ENCODE measurements at places on chromosomes 13 and 19. TPM values are rescaled to one million over a fixed set of nuclear protein-coding genes. Genes with fewer than 3 reads are reported as not detected.

GRCh38 chr19:3342246-3342645 is 24.1 kb upstream of the NFIC start:
- DNase-seq: no peak

DNA sequence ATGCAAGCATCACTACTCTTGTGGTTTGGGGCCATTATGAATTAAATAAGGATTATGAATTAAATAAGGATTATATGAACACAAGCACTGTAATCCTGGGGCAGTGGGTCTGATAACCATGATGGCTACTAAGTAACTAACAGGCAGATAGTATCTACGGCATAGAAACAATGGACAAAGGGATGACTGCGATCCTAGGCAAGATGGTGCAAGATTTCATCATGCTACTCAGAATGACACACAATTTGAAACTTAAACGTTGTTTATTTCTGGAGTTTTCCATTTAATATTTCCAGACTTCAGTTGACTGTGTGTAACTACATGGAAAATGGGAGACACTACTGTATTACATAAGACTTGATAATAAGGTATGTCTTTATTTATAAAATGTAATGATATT is 15.1 kb downstream of the KCNRG start:
- no peak for DNase-seq

DNA sequence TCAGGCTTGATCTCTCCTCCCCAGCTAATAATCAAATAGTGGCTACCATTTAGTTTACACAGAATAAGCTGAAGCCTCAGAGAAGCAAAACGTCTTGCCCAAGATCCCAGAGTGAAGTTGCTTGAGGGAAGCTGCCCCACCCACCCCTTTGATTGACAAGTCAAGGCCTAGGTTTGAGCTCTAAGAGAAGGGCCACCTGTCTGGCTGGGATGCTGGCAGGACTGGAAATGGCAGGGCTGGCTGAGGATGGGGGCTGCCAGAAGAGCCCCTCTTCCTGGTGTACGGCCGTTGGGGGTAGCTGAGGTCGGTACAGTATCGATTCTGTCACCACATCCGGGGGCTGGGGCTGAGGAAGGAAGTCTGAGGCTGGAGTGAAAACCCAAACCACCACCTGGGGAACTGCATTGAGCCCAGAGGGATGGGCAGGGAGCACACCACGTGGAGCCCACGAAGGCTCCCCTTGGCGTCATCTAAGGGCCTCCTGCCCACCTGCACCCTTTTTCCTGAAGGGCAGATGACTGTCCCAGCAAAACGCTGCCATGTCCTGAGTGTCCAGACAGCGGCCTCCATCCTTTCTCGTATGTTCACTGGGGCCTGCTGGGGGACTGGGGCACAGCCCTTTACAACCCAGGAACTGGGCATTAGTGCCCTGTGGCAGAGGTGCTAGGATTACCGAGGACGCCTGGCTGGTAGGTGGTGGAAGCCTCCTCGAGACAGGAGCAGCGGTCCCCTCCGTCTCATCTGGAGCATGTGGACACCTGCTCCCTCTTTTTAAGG is 1.4 kb upstream of the PRKD2 start:
- no peak for DNase-seq

DNA sequence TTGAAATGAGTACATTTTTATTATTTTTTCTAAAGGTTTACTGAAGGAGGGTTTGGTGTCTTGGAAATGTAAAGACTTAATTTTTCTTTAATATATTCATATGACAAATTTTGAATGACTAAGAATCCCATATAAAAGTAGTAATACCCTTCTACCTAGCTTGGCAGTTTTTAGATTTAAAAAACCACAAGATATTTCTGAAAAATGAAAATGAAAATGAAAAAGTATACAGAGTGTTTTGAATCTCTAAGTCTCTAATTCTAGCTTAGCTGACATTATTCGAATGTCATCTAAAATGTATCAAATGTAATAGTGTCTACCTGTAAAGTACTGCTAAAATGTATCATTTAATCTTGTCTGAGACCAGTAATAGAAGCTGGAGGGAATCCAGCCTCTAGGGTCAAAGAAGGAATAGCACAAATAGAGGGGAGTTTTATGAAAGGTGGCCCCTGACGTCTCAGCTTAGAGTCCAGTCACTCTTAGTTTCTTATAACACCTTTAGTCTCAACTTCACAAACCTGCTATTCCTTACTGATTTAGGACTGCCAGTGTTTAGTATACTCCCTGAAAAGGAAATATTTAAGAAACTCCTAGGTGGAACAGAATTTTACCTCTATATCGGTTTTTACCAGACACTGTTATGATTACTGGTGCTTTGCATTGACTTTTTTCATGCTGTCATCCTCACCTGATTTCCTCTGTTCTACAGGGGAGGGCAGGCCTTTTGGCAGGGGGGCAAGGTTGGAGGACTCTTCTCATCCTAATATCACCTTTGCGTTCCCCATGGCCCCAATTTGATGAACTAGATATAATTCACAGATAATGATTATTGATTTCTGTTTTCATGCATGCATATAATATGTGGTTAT is 16.2 kb upstream of the MIR17HG start:
- no peak for DNase-seq

DNA sequence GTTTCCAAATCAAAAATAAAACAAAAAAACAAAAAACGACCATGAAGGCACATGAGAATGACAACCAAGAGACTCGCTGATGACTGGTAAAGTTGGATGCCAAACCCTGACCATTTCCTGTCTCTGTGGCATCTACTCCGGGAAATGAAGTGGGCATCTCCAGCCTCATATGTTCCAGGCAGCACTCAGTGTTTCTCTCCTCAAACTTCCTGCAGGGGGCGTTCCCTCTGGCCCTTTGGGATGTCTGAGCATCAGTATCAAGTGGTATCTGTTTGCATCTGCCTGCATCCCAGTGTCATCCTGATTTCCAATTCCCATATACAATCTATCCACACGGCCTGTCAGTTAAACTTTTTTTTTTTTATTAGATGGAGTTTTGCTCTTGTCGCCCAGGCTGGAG is 9.8 kb upstream of the SIGLEC12 start:
- no peak for DNase-seq

- no peak for DNase-seq
Observed at GRCh38 chr13:33537676-33538075, 252.1 kb upstream of the STARD13 start.

DNA sequence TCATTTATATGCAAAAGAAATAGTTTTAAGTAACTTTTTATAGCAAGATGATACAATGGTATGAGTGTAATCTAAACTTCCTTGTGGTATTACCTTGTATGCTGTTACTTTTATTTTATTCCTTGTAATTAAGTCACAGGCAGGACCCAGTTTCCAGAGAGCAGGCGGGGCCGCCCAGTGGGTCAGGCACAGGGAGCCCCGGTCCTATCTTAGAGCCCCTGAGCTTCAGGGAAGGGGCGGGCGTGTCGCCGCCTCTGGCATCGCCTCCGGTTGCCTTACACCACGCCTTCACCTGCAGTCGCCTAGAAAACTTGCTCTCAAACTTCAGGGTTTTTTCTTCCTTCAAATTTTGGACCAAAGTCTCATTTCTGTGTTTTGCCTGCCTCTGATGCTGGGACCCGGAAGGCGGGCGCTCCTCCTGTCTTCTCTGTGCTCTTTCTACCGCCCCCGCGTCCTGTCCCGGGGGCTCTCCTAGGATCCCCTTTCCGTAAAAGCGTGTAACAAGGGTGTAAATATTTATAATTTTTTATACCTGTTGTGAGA is 10.2 kb downstream of the PLPPR3 start:
- DNase-seq: no peak

- peak; percentile 80 for DNase-seq
Observed at GRCh38 chr19:2055931-2056836, 5.1 kb upstream of the MKNK2 start.

DNA sequence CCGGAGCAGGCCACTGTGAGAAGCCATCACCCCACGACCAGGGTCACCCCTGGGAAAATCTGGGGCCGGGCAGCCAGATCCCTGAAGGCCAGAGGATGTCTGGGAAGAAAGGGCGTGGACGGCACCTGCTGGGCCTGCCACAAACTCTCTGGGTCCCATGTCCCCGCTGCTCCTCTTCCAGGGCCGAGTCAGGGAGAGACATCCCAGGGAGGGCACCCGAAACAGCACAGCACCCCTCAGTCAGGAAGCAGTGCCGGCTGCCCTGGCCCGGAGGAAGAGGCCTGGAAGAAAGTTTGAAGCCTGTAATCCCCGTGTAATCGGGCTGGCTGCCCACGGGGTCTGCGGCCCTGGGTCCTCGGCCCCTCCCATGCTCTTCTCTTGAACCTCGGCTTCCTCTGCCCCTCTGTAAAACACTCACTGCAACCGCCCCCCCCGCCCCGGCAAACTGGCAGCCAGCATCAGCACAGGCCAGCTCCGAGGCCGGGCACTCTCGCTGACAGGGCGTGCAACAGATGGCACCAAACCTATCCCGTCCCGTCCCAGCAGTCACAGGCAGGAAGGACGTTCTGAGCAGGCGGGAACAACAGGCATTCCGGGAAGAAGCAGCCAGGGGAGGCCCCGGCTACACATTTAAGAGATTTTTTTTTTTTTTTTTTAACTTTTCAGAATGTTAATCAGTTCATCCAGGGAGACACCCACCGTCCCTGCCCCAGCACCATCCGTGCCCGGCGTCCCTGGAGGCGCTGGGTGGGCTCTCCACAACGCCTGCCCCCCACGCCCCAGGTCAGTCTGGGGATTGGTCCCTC is 1.5 kb downstream of the SBNO2 start:
- DNase-seq: peak; percentile 65

DNA sequence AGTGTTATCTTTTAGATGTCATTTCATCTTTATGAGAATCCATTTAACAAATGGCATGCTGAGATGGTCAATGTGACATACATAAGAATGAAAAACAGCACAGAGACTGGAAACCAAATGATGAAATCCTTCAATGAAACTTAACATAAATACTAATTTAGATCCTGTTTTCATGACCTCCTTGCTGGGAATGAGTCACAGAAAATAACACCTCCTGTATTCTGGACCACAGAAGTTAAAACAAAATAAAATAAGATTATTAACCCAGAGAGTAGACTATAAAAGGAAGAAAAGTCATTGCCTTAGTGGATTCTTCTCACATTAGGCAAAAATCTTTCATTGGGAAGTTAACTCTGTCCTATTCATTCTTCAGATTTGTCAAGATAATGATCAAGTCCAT is 1.6 kb downstream of the DIAPH3 start:
- no peak for DNase-seq

- no peak for DNase-seq
Observed at GRCh38 chr13:99514801-99515200, 13.5 kb downstream of the TM9SF2 start.

Gene IER2
- 94.0 TPM for total RNA-seq

Gene GGN
- total RNA-seq: 0.86 TPM

Gene UPK1A
- total RNA-seq: 631 TPM

Gene ZNF419
- 18.5 TPM for total RNA-seq
